NCI-H187 (cell line): ENCODE measurements at places on chromosomes 7 and 10.

GRCh38 chr10:33569702-33570101 lies 235.2 kb upstream of the NRP1 start:
- DNase-seq = no peak

- no peak for DNase-seq
Measured at GRCh38 chr7:64999165-65000004, 7.1 kb downstream of the ERV3-1 start.

GRCh38 chr7:40586197-40586596 lies 451.4 kb downstream of the SUGCT start:
- no peak for DNase-seq

- DNase-seq = no peak
Measured at GRCh38 chr7:151624246-151624928, 104.7 kb upstream of the RHEB start.

DNA sequence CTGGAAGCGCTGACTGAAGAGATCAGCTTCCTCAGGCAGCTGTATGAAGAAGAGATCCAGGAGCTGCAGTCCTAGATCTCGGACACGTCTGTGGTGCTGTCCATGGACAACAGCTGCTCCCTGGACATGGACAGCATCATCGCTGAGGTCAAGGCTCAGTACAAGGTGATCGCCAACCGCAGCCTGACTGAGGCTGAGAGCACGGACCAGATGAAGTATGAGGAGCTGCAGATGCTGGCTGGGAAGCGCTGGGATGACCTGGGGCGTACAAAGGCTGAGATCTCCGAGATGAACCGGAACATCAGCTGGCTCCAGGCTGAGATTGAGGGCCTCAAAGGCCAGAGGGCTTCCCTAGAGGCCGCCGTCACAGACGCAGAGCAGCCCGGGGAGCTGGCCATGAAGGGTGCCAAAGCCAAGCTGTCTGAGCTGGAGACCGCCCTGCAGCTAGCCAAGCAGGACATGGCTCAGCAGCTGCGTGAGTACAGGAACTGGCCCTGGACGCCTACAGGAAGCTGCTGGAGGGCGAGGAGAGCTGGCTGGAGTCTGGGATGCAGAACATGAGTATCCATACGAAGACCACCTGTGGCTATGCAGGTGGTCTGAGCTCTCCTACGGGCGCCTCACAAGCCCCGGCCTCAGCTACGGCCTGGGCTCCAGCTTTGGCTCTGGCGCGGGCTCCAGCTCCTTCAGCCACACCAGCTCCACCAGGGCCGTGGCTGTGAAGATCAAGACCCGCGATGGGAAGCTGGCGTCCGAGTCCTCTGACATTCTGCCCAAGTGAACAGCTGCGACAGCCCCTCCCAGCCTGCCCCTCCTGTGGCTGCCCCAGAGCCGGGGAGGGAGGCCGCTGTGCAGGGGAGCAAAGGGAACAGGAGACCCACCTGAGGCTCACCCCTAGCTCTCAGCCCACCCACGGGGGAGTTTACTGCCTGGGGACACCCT lies 24.9 kb upstream of the AMPH start:
- DNase-seq = no peak

GRCh38 chr7:42834676-42835075 lies 77.2 kb downstream of the C7orf25 start:
- no peak for DNase-seq

DNA sequence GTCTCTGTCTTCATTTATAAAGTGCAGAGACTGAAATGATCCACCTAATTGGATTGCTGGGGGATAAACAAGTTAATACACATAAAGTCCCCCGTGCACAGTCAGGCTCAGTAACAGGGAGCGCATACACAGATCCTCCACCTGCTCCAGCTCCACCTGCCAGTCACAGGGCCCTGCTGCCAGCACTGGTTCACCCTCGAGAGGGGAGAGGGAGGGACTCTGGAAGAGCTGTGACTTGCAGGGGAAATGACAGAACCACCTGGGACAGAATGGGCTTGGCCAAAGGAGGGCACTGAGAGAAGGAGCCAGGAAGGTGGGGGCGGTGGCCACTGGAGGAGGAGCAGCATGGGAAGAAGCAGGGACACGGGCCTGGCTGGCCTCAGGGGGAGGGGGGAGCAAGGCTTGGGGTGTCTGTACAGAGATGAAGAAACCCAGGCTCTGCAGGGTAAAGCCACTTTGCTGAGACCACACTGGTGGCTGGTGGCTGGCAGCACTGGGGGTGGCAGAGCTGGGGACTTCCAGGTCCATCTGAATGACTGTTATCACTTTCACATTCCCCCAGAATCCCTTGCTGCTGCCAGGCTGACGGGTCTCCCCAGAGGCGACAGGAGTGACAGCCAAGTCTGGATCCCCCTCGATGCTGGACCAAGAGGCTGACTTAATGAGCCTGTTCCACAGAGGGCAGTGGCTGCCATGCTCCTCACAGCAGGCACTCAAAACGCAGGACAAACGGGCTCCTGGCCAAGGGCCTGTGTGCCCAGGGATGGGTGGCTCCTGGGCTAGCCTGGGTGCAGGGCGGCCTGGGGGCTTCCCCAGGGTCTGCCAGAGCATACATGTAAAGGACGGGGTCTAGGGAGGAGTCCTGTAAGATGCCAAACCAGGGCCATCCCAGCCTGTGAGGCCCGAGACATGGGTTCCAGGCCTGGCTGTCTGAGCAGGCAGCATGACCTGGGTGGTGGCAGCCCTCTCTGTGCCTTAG lies 151.1 kb downstream of the SH3PXD2A start:
- peak; percentile 19 for DNase-seq

GRCh38 chr10:112226439-112227248 lies 43.1 kb upstream of the GPAM start:
- no peak for DNase-seq

DNA sequence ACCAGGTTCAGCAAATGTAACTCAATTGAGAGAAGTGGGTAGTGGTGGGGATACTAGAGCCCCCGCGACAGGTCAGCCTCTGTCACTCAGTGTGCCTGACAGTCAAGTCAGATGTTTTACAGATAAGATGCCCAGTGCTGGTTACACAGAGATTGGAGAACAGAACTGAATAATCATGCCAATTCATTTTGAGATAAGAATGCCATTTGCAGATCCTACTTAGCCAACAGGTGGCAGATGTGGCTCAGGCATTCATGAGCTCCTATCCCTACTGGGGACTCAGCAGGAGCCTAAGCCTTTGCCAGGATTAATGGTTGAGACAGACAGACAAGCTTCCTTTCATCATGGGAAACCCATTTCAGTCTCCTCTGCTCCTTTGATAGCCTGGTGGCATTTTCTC lies 137.8 kb downstream of the MAPK8 start:
- no peak for DNase-seq

DNA sequence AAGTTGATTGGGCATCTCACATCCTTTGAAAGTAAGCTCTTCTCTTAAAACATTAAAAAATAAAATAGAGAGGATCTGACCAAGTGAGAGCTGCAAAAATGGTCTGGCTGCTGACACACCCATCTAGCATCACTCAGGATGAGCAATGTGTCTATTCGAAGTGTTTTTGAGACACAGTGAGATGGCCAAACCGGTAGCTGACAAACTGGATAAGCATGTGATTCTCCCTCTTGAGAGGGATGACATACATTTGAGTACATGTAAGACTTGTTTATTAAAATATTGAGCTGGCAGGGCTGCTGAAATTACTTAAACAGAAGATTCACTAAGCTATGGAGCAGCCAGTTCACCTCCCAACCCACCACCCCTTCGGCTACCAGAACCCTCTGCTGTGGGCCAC lies 333.9 kb downstream of the ADRA2A start:
- DNase-seq = no peak
